ENCODE measurements at places on chromosomes 3 and 15.

- no peak for DNase-seq
Measured at GRCh38 chr15:37015035-37015434, 85.3 kb downstream of the MEIS2 start.

- DNase-seq, result no peak
Measured at GRCh38 chr3:142495103-142495502, 47.3 kb upstream of the XRN1 start.

GRCh38 chr3:149845570-149846244, 32.7 kb downstream of the RNF13 start:
- no peak for DNase-seq

GRCh38 chr3:458653-459310, 262.2 kb downstream of the CHL1 start:
- DNase-seq, result no peak

- DNase-seq, result no peak
Measured at GRCh38 chr15:61480295-61480694, 251.2 kb upstream of the RORA start.

- DNase-seq, result no peak
Measured at GRCh38 chr3:157300981-157301663, 135.5 kb upstream of the PTX3 start.

- no peak for DNase-seq
Measured at GRCh38 chr3:106140431-106140830, 271.6 kb upstream of the CBLB start.

DNA sequence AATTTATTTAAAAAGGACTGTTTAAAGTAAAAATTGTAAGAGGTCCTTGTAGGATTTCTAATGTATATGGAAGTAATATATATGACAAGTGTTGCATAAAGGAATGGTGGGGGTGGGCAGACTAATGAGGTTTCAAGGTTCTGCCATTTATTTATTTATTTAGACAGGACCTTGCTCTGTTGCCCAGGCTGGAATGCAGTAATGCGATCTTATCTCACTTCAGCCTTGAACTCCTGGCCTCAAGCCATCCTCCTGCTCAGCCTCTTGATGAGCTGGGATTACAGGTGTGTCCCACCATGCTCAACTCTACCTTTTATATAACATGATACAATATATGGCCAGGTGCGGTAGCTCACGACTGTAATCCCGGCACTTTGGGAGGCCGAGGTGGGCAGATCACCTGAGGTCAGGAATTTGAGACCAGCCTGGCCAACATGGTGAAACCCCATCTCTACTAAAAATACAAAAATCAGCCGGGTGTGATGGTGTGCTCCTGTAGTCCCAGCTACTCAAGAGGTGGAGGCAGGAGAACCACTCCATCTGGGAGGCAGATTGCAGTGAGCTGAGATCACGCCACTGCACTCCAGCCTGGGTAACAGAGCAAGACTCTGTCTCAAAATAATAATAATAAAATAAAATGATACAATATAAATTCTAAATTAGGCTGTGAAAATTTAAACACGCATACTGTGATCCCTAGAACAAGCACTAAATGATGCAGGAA, 33.8 kb upstream of the IGF2BP2 start:
- no peak for DNase-seq

DNA sequence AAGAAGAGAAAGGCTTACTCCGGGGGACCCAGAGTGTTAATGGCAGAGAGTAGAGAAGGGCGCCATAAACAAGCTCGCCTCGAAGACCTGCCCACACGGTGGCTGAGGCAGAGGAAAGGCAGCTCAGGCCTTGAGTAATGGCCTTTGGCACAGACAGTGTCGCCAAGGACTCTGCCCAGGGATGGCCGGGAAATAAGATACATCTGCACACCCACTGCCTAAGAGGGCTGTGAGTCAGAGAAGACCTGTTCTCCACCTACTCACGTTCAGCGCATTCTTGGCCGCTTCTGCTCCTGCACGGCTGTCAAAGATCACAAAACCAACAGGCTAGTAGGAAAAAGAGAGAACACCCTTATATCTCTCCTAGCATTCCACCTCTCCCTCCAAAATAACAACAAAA, 26.2 kb downstream of the RBPMS2 start:
- DNase-seq, result no peak

DNA sequence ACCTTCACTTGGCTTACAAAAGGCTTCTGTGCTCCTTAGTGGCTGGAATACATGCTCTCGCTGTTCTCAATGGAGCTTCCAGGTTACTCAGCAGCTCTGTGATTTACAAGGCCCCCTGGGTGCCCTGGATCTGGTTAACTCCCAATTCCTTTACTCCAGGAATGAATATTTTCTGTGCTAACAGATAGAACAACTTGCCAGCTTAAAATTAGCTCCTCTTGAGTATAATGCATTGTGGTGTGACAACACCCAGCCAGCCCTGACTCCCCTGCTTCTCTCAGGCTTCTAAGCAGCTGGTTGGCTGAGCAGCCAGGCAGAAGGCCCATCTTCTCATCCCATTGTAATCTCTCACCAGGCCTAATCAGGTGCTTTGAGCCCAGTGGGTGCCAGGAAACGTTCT, 246.4 kb downstream of the ALCAM start:
- DNase-seq, result no peak

DNA sequence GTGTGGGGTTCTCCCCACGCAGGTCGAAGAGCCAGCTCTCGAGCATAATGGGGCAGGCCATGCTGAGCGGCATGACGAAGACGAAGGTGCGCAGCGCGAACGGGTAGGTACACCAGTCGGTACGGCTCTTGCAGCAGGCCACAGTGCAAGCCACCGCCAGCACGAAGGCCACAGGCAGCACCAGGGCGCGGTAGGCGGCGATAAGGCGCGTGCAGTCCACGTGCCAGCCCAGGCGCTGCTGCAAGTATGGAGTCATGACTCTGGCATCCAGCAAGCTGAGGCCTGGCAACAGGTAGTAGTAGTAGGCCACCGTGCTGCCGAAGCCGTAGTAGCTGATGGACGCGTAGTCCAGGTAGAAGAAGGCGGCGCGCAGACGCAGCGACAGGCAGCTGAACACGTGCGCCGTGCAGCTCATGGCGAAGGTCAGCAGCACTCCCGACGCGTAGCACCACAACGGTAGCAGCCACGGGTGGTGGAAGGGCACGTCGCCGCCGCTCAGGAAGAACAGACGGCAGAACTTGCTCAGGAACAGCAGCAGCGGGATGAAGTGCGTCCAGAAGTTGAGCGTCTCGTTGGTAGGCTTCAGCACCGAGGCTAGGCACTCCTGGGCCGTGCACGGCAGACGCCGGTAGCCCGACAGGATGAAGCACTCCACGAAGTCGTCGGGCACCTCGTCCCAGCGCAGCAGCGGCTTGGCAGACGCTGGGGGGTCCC, 797 bp downstream of the PAQR9 start:
- DNase-seq, result no peak

DNA sequence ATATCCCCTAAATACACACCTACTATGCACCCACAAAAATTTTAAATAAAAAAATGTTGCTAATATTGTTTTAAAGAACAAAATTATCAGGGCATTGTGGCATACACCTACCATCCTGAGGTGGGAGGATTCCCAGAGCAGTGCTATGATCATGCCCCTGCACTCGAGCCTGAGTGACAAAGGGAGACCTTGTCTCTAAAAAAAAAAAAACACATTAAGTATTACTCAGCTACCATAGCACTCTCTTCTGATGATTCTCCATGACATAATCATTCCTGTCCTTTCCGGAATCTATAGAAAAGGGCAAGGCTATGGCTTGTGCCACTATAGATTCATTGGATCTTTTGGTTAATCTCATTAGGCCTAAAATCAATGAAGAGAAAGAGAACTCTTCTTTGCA, 77.4 kb downstream of the ACAP2 start:
- DNase-seq, result no peak

GRCh38 chr15:65556622-65557021, 26.4 kb downstream of the HACD3 start:
- DNase-seq, result no peak

DNA sequence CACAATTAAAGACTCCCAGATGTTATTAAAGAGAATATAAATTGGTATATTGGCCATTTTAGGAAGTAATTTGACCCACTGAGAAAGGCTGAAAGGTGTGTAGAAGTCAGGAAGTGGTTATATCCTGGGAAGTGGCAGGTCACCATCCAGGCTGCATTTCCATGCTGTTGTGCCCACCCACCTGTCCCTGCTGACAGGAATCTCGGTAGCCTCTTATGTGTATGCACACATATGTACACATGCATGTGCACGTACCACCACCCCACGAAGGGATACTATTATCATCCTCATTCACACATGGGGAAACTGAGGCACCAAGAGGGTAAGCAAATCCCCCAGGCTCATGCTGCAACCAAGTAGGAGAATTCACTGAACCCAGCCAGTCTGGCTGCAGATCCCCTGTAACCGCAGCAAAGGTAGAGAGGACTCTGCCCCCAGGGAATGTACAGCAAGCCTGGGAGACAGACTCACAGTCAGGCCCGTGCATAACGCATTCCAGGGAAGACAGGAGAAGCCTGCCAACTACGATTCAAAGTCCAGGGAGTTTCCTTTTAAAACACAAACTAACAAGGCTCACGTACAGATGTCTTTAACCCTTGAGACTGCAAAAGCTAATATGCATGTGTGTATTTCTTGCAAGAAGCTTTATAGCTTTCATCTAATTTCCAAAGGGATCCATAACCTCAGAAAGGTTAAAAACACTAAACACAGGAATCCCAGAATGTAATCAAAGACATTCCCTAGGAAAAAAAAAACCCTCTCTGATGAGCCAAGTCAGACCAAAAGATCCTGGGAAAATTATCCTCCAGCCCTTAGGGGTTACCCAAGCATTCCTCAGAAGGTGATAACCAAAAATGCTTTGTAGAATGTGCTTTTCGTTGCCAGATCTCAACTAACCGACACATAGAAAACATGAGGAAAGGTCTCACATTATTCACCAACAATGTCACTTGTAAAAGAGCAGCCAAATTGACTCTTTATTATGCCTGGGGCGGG, 129.6 kb downstream of the ADAMTS17 start:
- no peak for DNase-seq

GRCh38 chr15:90326441-90326840, 25.6 kb upstream of the ZNF774 start:
- DNase-seq, result no peak

DNA sequence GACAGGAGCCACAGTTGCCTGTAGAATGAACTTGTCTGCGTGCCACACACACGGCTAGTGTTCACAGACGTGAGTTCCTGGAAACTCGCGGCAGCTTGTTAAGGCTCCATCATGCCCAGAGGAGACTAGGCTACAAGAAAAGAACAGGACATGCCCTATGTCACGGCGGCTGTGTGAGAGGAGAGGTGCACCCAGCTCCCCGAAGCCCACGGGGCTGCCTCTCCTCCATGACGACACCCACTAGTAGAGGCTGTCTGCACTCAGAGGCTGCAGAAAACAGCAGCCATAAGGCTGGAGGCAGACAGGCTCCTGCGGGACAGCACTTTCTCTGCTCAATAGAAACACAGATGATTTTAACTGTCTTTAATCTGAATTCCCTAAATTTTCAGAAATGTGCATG, 19.0 kb upstream of the OCA2 start:
- no peak for DNase-seq

GRCh38 chr15:80173022-80173759, 20.4 kb downstream of the FAH start:
- DNase-seq, result no peak

GRCh38 chr3:32203854-32204253, 34.6 kb upstream of the CMTM8 start:
- no peak for DNase-seq

DNA sequence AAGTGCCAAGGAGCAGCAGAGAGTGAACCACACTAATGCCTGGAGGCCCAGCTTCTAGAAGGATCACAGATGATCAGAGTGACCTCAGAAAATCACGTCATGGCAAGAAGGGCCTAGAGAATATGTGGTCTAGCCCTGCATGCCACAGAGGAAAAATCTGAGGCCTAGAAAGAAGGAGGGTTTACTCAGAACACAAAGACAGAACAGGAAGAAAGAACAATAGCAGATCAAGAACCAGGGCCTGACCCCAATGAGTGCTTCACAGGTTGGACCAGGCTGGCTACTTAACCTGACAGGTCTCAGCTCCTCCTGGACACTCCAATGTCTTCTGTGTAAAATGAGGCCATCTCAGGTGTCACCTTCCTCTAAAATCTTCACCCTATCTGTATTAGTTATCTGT, 14.2 kb downstream of the RAB6B start:
- no peak for DNase-seq

- no peak for DNase-seq
Measured at GRCh38 chr15:69798481-69799250, 299.1 kb downstream of the TLE3 start.

GRCh38 chr3:153028381-153028780, 133.6 kb upstream of the RAP2B start:
- DNase-seq, result no peak

Data from right kidney (tissue), 9 donors.